ENCODE measurements at places on chromosomes 12 and 14.
A peak's percentile ranks its signal among the peaks of the same experiment; 100 is the strongest.

DNA sequence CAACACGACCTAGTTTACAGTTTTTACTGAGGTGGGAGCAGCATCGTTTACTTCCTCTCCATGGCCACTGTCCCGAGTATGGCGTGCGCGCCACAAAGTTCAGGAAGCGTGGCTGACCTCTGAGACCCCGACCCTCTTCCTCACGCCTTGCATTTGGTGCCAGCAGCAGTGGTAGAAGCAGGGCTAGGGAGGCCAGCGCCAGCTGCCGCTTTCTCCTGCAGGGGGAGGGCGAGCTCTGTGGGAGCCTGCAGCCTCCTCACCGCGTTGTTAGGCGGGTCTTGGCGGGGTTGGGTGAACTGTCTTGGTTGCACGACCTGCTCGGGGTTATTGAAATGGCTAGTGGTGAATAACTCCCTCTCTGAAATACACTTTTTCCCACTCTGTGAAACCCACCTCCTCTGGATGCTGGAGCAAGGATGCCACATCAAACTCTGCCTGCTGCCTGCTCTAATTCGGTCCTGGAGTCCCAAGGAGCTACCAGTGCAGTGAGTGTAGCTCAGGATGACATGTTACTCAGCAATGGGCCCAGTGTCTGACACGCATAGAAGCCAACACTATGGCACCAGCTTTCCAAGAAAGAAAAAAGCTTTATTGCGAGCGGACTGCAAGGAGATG, 22.3 kb upstream of the TDRD9 start:
- no peak for DNase-seq

DNA sequence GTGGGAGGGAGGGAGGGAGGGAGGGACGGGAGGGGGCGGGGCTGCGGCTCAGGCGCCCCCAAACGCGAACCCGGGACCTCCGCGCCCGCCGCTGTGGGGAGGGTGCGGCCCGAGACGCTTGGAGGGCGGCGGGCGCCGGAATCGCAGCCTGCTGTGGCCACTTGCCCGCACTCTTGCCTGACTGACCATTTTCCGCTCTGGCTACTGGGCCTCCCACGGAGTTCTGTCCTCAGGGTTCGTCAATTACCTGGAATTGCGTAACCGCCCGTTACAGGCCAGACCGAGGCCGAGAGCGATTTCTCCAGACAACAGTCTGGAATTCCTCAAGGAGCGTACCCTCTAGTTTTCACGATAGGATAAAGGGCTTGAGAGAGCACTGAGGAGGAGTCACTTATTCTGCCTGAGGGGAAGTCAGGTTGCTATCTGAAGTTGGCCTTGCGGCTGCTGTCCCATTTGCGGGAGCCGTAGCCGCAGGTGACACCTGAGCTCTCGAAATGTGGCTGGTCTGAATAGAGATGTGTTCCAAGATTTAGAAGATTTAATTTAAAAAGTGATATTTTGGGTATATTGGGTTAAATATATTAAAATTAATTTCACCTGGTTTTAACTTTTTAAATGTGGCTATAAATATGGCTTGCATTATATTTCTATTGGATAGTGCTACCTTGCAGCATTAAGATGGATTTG, 446 bp upstream of the ZNF641 start:
- DNase-seq: no peak

- DNase-seq: no peak
Observed at GRCh38 chr12:108905725-108906124, 25.8 kb downstream of the DAO start.

DNA sequence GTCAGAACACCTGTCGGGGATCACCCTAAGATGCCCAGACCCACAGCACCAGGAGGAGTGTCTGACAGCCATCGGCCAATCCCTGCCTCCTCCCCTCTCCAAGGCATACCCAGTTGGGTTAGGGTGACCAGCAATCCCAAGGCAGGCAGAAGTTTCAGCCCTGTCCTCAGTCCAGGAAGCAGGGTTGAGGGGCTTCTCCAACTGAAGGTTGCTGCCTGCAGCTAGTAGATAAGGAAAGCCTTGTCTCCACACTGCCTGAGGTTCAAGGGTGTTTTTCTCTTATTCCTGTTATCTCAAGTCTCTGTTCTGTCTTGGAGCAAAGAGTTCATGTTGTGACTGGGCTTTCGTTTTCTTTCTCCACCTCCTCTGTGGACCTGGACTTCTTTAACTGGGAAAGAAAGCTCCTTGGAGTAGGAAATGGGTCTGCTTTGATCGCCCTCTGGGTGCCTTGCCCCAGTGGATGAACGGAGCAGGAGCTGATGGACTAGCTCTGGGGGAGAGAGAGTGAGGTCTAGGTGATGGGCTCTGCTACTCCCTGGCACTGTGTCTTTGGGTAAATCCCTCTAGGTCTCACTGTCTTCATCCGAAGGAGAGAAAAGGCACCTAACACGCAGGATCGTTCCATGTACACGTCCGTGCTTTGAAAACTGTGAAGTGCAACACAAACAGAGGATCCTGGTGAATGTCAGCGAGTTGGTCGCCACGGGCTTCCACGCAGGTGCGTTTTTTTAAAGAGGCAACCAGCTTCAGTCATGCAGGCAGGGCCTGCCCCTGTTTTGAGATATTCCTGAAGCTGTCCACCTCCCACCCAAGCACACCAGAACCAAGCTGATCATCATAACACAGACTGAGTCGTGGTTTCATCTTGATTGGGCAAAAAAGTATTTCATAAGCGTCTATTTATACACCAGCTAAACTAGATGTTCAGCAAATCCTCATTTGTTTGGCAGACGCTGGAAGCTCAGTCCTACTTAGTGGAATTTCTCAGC, 52.5 kb upstream of the FOXN3 start:
- no peak for DNase-seq

DNA sequence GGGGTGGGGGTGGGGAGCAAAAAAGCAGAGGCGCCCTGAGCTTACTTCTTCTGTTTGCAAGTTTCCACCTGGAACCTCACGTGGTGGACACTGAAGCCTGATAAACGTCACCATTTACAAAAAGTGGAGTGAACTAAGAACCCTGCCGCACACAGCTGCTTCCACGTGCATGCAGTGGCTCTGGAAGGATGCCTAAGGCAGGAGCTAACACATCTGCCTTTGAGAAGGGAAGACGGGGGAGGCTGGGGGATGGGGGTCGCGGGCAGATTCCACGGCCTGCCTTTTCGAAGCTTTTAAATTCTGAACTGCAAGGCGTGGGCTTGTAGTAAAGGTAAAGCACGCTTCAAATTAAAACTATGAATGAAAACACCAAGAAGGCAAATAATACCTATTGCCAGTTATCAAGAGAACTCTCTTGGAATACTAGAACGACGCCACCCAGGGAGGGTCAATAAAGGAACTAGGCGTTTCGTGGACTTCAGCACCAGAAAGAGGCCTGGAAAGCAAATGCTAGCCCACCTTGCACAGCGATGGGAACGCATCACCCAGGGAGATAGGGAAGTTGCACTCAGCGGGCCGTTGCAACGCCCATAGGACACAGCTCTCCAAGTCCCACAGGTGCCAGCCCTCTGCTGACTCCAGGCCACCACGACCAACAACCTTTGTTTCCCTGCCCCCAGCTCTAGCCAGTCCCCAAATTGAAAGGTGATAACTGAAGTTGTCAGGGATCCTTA, 61.8 kb downstream of the TESC start:
- DNase-seq: no peak

DNA sequence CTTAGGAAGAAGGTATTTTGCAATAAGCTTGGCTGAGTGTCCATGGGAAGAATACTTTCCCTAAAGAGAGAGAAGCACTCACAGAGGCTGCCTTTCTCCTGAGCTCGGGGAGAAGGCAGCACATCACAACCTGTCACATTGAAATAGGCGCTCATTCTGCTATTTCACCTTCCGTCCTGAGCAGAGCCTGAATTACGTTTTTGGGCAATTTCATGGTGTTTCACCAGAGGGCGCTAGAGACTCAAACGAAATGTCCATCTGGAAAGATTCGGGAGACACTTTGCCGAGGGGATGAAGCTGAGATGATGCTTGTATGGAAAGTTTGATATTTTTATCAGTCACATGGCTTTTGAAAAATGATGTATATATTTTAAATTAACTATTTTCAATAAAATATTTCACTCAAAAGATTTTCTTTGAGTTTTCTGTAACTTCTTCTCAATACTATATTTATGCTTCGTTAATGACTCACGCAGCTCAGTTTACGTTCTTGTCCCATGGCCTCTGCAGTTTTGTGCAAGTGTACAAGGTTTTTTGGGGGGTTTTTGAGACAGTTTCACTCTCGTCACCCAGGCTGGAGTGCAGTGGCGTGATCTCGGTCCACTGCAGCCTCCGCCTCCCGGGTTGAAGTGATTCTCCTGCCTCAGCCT, 17.4 kb upstream of the B4GALNT3 start:
- no peak for DNase-seq

DNA sequence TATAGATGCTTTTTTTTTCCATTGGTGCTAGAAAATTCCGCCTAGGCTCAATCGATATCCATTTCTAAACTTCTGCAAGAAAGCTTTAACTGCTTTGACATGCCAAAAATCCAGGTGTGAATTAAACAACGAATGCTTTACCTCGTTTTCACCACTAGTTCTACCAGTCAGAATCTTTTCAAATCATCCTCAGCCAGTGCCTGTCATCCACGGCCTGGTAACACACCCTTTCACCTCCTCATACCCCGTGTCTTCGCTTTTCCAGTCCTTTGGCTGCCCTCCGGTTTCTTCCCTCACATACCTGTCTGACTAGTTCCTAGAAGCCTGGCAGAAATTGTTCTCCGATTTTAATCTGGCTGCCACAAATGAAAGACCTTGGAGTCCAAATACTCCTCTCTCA, 1.4 kb upstream of the PHC1 start:
- no peak for DNase-seq

DNA sequence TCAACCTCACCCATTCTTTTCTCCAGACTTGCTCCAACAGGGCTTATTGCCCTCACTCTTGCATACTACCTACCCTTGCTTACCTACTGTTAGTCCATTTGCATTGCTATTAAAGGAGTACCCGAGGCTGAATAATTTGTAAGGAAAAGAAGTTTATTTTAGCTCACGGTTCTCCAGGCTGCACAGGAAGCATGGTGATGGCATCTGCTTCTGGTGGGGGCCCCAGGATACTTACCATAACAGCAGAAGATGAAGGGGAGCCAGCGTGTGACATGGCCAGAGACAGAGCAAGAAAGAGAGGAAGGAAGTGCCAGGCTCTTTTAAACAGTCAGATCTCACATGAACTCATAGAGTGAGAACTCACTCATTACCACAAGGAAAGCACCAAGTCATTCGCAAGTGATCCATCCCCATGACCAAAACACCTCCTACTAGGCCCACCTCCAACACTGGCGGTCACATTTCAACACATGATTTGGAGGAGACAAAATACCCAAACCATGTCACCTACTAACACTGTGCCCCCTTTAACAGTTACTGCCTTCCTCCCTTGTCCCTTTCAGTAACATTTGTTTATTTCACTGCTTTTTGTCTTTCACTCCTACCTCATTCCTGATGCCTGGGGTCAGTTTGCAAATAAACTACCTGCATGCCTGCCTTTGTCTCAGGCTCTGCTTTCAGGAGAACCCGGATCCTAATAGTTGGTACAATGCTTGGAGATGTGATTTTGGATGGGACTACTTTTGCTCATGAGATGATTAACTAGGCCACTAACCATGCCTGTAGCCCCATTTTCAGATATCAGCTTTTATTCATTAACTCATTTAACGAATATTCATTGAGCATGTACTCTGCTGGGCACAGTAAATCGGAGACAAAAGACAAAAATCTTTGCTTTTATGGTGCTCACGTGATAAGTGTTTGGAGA, 41.6 kb upstream of the CSRP2 start:
- no peak for DNase-seq

GRCh38 chr12:107163413-107163812, 70.1 kb upstream of the CRY1 start:
- no peak for DNase-seq

DNA sequence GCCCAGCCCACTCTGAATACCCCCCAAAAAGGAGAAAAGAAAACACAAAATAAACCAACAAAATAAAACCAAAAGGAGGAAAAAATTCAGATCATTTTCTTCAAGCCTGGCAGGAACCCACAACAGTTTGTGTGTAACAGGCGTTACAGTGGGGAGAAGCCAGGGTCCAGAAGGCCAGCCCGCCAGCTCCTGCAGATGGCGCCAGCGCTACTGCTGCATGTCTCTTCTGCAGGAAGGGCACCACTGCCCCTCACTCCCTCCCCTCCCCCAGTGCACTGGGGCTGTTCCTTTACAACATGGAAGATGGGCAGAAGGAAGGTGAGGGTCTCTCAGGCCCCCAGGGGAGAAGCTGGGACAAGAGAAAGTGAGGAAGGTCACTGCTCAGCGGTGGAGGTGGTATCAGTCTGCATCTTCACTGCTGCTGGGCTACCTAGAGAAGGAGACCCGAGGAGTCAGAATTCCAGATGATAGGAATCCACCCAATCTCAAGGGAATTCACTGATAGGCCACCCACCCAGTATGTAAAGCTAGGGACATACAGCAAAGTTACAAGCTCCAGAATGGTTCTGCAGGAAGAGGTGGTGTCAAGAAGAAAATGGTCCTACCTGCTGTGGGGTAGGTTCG, 2.3 kb upstream of the NOP2 start:
- DNase-seq: peak; percentile 47
